Large intestine (tissue), 12 donors: ENCODE measurements at places on chromosomes 4 and X.

DNA sequence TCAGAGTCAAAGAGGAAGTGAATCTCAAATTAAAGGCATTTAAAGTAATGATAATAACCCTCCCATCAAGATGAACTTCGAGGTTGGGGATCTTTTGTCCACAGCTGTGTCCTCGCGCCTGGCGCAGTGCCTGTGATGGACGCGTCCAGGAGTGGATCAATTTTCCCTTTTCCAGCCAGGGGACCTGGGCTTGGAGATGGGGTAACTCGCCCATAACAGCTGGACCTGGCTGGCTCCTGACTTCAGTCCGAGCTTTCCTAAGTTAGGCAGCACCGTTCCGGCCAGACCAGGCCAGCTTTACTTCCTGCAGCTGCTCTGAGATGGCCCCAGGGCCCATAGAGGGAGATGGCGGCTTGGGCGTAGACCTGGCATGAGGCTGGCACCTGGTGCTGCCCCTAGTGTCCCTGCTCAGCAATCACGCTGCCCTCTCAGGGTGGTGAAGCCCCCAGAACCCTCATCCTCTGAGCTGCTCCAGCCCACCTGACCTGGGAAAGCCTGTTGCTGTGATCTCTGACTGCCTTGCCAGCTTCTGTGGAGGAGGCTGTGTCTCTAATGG, 23.9 kb downstream of the ADRA2C start:
- no peaks in the 10 kb centered on the region for H3K4me1 ChIP-seq
- no peak overlapping the region for H3K27ac ChIP-seq
- H3K4me3 ChIP-seq, result no peak overlapping the region
- no peaks in the 10 kb centered on the region for H3K36me3 ChIP-seq
- DNase-seq, result no peak
- H3K27me3 ChIP-seq, result no peaks in the 10 kb centered on the region

DNA sequence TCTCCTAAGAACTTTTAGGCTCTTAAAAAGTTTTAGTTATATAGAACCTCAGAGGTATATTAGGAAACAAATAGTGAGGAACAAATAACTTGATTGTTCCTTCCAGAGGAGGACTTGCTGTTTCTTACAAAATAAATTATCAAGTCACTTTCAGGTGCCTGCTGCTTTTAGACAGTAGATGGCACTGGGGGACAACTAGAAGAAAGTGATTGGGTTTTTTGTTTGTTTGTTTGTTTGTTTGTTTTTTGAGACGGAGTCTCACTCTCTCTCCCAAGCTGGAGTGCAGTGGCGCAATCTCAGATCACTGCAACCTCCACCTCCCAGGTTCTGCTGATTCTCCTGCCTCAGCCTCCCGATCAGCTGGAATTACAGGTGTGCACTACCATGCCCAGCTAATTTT, 35.4 kb upstream of the CDKL5 start:
- H3K4me3 ChIP-seq, result no peak overlapping the region
- H3K36me3 ChIP-seq, result no peaks in the 10 kb centered on the region
- no peak overlapping the region for H3K27ac ChIP-seq
- H3K4me1 ChIP-seq, result no peaks in the 10 kb centered on the region
- no peaks in the 10 kb centered on the region for H3K27me3 ChIP-seq
- no peak for DNase-seq

GRCh38 chr4:18435781-18436180, 414.2 kb upstream of the LCORL start:
- H3K27me3 ChIP-seq, result no peaks in the 10 kb centered on the region
- no peak overlapping the region for H3K27ac ChIP-seq
- DNase-seq, result no peak
- H3K4me1 ChIP-seq, result peaks cover 8% of the 10 kb centered on the region

DNA sequence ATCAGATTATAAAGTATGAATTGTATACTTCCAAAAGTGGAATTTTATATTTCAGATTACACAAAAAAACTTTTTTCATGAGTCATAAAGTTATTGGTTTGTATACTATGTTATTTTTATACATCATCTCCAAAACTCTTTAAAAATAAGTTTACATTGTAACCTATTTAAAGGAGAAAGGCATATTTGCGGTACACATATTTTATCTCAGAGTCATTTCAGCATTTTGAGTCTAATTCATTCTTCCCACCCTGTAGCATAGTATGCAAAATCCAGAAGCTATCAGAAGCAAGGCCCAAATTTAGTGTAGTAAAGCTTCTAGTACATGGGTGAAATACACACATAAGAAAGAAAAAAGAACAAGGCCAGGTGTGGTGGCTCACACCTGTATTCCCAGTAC, 80.3 kb downstream of the AWAT2 start:
- H3K4me1 ChIP-seq, result no peaks in the 10 kb centered on the region
- H3K27me3 ChIP-seq, result no peaks in the 10 kb centered on the region
- H3K4me3 ChIP-seq, result no peak overlapping the region
- H3K27ac ChIP-seq, result no peak overlapping the region
- DNase-seq, result no peak

DNA sequence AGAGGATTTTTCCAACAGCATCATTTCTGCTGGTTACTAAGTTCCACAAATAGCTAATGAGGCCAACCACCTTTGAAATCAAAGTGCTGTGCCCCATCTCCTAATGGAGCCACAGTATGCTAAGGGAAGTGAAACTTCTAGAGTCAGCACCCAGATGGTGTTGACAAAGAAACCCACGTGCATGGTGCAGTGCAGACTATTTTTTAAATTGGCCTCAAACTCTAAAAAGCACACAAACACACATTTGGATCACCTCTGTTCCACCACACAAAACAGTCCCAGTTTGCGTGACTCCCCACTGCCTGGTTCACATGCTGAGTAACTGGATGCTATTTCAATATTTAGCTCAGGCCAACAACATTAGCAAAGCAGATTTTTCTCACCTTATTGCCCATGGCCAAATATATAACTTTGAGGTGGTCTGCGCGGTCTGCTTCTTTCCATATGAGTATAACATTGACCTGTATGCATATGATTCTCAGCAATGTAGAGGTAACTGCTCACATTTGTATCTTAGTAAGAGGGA, 69.9 kb downstream of the AMELX start:
- no peak overlapping the region for H3K27ac ChIP-seq
- no peak for DNase-seq
- no peak overlapping the region for H3K4me3 ChIP-seq

- DNase-seq, result no peak
- H3K4me3 ChIP-seq, result no peak overlapping the region
- no peaks in the 10 kb centered on the region for H3K36me3 ChIP-seq
- no peaks in the 10 kb centered on the region for H3K27me3 ChIP-seq
- no peak overlapping the region for H3K27ac ChIP-seq
Observed at GRCh38 chr4:131531087-131531486, 1618.0 kb upstream of the PCDH10 start.

GRCh38 chr4:74206088-74206825, 48.3 kb downstream of the MTHFD2L start:
- H3K27me3 ChIP-seq, result no peaks in the 10 kb centered on the region
- H3K4me3 ChIP-seq, result no peak overlapping the region
- H3K27ac ChIP-seq, result peak overlapping the region; percentile 51
- no peaks in the 10 kb centered on the region for H3K36me3 ChIP-seq

- H3K4me1 ChIP-seq, result no peaks in the 10 kb centered on the region
- no peak for DNase-seq
- no peak overlapping the region for H3K4me3 ChIP-seq
Observed at GRCh38 chr4:19213388-19213787, 1038.3 kb upstream of the SLIT2 start.

- no peaks in the 10 kb centered on the region for H3K36me3 ChIP-seq
- no peak overlapping the region for H3K4me3 ChIP-seq
- H3K27me3 ChIP-seq, result no peaks in the 10 kb centered on the region
- H3K4me1 ChIP-seq, result no peaks in the 10 kb centered on the region
- DNase-seq, result no peak
Observed at GRCh38 chrX:105701310-105702052, 120.9 kb upstream of the NRK start.

- no peaks in the 10 kb centered on the region for H3K27me3 ChIP-seq
- H3K4me1 ChIP-seq, result peaks cover 12% of the 10 kb centered on the region
- H3K27ac ChIP-seq, result no peak overlapping the region
- H3K4me3 ChIP-seq, result no peak overlapping the region
- no peak for DNase-seq
Observed at GRCh38 chrX:47093248-47093647, 15.0 kb downstream of the RGN start.

- H3K4me3 ChIP-seq, result no peak overlapping the region
- DNase-seq, result no peak
- H3K4me1 ChIP-seq, result no peaks in the 10 kb centered on the region
- H3K36me3 ChIP-seq, result no peaks in the 10 kb centered on the region
- no peak overlapping the region for H3K27ac ChIP-seq
Observed at GRCh38 chr4:29326816-29327215, 1393.4 kb upstream of the PCDH7 start.

DNA sequence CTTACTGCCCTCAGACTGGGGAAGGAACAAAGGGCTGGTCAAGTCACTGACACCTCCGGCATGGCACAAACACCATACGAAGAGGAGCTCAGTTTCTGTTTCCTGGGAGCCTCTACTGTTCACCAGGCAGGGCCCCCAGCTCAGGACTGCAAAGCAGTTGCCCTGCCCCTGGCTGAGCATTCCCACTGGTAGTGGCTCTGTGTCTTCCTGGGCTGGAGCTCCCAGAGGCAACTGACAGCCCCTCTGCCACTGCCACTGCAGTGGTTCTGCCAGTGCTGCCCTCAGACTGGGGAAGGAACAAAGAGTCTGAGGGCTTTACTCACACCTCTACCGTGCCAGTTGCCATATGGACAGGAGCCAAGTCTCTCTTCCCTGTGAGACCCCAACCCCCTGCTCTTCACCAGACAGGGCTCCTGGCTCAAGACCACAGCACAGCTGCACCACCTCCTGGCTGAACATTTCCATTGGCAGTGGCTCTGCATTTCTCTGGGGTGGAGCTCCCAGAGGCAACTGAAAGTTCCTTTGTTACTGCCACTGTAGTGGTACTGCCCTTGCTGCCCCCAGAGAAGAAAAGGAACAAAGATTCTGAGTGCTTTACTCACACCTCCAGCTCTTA, 67.9 kb downstream of the SMARCA5 start:
- H3K4me1 ChIP-seq, result no peaks in the 10 kb centered on the region
- H3K36me3 ChIP-seq, result no peaks in the 10 kb centered on the region
- no peak overlapping the region for H3K4me3 ChIP-seq
- H3K27ac ChIP-seq, result no peak overlapping the region
- DNase-seq, result no peak
- no peaks in the 10 kb centered on the region for H3K27me3 ChIP-seq

- no peaks in the 10 kb centered on the region for H3K27me3 ChIP-seq
- H3K27ac ChIP-seq, result no peak overlapping the region
- no peaks in the 10 kb centered on the region for H3K36me3 ChIP-seq
- no peak for DNase-seq
- H3K4me3 ChIP-seq, result no peak overlapping the region
Observed at GRCh38 chr4:111020961-111021360, 398.1 kb upstream of the PITX2 start.

- H3K36me3 ChIP-seq, result no peaks in the 10 kb centered on the region
- H3K4me3 ChIP-seq, result no peak overlapping the region
- H3K27ac ChIP-seq, result no peak overlapping the region
- H3K4me1 ChIP-seq, result no peaks in the 10 kb centered on the region
Observed at GRCh38 chr4:149549911-149550310, 265.7 kb downstream of the IQCM start.

DNA sequence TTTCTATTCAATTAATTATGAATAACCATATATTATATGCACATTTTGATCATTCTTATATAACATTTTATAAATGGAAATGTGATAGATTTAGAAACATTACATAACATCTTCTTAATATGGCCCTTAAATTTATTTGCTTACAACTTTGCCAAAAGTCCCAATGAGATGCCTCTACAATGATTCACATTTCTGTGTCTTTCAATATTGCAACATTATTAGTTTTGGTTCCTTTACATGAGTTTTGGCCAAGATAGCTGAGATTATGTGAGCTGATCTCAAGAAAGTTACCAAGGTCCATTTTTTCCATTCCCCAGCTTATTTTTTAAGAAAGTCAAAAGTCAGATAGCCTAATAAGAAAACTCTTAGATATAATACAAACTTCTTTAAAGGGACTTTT, 361.2 kb downstream of the PCDH7 start:
- DNase-seq, result no peak
- no peaks in the 10 kb centered on the region for H3K36me3 ChIP-seq
- no peak overlapping the region for H3K4me3 ChIP-seq
- H3K4me1 ChIP-seq, result no peaks in the 10 kb centered on the region
- H3K27ac ChIP-seq, result no peak overlapping the region

GRCh38 chrX:136835761-136836160, 44.8 kb downstream of the RBMX start:
- no peak overlapping the region for H3K27ac ChIP-seq
- no peaks in the 10 kb centered on the region for H3K27me3 ChIP-seq
- no peak for DNase-seq
- no peaks in the 10 kb centered on the region for H3K4me1 ChIP-seq

DNA sequence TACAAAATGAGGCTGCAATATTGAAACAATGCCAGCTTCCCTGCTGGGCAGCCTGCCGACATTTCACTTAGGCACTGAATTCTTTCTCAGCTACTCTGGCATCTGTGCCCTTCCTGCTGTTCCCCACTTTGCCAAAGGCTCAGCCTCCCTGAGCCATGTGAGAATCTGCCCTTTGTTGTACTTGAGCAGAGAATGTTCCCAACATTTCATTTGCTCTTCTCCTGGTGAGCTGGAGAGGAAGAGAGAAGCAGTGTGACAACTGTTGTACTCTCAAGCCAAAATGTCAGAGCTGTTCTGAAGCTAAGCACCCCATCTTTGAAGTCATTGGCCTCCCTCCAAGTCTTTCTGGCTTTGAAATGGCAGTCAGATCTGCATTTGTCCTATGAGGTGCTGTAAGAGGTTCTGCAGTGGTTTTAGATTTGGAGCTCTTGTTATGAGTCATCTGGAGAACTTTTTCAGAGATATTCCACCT, 32.5 kb downstream of the LANCL3 start:
- no peaks in the 10 kb centered on the region for H3K27me3 ChIP-seq
- H3K36me3 ChIP-seq, result no peaks in the 10 kb centered on the region
- no peaks in the 10 kb centered on the region for H3K4me1 ChIP-seq
- DNase-seq, result no peak
- no peak overlapping the region for H3K4me3 ChIP-seq

- no peaks in the 10 kb centered on the region for H3K36me3 ChIP-seq
- H3K27ac ChIP-seq, result no peak overlapping the region
- H3K4me3 ChIP-seq, result no peak overlapping the region
- no peaks in the 10 kb centered on the region for H3K4me1 ChIP-seq
- no peaks in the 10 kb centered on the region for H3K27me3 ChIP-seq
Observed at GRCh38 chr4:36665985-36666527, 384.6 kb downstream of the DTHD1 start.

DNA sequence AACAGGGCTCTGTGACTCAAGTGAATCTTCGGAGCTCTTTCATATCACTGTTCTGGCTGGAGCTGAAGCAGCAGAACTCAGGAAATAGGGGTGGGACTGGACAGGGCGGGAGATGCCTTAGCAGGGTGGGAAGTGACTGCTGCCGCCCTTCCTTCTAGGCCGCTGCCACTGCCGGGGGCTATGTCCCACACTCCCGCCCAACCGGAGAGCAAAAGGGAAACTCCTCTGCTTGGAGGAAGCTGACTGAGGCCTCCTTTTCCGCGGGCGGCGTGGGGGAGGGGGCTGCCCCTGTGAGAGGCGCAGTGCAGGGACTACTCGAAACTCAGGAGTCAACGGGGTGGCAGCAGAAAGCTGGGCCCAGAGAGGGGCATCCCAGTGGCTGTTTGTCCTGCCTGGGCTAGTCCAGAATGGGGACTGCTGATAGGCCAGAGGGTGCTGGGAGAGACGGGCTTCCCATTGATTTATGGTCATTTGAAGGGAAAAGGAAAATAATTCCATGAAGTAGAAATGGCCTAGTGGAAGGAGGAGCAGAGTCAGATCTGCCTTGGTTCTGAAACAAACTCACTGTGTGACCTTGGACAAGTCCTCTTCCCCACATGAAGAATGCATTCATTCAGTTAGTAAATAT, 36.9 kb downstream of the STARD8 start:
- H3K27me3 ChIP-seq, result peaks cover 6% of the 10 kb centered on the region
- H3K4me1 ChIP-seq, result peaks cover 6% of the 10 kb centered on the region
- no peaks in the 10 kb centered on the region for H3K36me3 ChIP-seq
- DNase-seq, result no peak
